Left lung (tissue), 14 donors: ENCODE measurements at places on chromosomes 1 and 21. TPM values are rescaled to one million over a fixed set of nuclear protein-coding genes. Genes with fewer than 3 reads are reported as not detected.

The CA14 gene
- 4.5 TPM for polyA plus RNA-seq

The LCE1A gene
- polyA plus RNA-seq, result not detected

The DDOST gene
- polyA plus RNA-seq, result 189 TPM

The YBEY gene
- 17.7 TPM for polyA plus RNA-seq

The TNFSF4 gene
- 1.8 TPM for polyA plus RNA-seq

The IVL gene
- polyA plus RNA-seq, result not detected

The KIF2C gene
- polyA plus RNA-seq, result 25.6 TPM

The PIP5K1A gene
- 62.1 TPM for polyA plus RNA-seq

The E2F2 gene
- polyA plus RNA-seq, result 5.8 TPM

The PRKAB2 gene
- 32.2 TPM for polyA plus RNA-seq

The MIA3 gene
- 83.8 TPM for polyA plus RNA-seq

DNA sequence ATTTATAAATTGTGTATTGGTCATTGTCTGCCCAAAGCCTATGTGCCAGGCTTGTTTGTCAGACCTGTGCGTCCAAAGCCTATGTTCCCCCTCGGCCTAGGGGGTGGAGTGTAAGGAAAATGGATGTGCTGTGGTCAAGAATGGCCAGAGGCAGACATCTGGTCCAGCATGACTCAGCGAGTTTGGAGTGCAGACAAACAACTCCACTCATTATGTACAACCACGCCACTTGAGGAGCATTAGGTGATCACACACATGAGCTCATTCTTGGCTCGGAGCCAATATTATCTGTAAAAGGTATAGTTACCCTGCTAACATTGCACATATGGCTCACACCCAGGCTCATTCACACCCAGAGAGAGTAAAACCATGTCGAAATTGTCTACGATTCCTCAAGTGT lies 1047.6 kb upstream of the ADGRL4 start:
- H3K27ac ChIP-seq, result no peak overlapping the region
- no peaks in the 10 kb centered on the region for H3K27me3 ChIP-seq
- H3K36me3 ChIP-seq, result no peaks in the 10 kb centered on the region
- no peak overlapping the region for H3K4me3 ChIP-seq

DNA sequence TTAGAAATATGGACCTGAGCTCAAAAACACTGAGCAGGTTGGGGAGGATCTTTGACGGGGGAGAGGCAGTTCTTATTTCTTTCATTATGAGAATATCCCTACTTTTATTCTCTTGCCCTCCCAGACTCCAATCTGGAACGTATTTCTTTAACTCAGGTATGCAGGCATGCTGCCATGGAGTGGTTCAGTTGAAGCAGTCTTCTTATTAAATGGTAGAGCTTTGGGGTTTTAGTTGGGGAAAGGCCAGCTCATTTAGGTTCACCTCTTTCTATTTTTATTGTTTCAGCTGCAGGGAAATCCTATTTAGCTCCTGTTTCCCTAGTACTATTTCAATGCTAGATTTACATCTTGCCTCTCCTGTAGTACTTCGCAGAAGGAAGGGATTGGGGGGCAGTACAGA lies 198.9 kb downstream of the TTLL7 start:
- H3K36me3 ChIP-seq, result no peaks in the 10 kb centered on the region
- no peak for DNase-seq
- no peaks in the 10 kb centered on the region for H3K27me3 ChIP-seq
- H3K4me1 ChIP-seq, result no peaks in the 10 kb centered on the region

DNA sequence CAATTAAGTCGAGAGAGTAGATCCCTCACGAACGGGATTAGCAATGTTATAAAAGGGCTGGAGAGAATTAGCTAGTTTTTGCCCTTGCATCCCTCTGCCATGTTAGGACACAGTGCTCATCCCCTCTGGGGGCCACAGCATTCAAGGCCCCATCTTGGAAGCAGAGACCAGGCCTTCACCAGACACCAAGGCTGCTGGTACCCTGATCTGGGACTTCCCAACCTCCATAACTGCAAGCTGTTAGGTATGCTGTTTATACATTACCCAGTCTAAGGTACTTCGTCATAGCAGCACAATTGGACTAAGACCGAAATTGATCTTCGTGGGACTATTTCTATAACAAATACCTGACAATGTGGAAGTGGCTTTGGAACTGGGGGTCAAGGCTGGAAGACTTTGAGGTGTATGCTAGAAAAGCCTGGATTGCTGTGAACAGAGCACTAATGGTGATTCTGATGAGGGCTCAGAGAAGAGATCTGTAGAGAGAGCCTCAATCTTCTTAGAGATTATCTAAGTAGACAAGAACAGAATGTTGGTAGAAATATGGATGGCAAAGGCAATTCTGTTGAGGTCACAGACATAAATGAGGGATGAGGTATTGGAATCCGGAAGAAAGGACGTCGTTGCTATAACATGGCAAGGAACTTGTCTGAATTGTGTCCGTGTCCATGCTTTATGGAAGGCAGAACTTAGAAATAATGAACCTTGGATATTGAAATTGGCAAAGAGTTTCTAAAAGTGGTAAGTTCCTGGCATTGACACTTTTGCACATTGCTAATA lies 83.8 kb upstream of the KIF26B start:
- H3K36me3 ChIP-seq, result no peaks in the 10 kb centered on the region
- H3K27me3 ChIP-seq, result no peaks in the 10 kb centered on the region
- no peak for DNase-seq
- no peak overlapping the region for H3K27ac ChIP-seq
- no peaks in the 10 kb centered on the region for H3K4me1 ChIP-seq

DNA sequence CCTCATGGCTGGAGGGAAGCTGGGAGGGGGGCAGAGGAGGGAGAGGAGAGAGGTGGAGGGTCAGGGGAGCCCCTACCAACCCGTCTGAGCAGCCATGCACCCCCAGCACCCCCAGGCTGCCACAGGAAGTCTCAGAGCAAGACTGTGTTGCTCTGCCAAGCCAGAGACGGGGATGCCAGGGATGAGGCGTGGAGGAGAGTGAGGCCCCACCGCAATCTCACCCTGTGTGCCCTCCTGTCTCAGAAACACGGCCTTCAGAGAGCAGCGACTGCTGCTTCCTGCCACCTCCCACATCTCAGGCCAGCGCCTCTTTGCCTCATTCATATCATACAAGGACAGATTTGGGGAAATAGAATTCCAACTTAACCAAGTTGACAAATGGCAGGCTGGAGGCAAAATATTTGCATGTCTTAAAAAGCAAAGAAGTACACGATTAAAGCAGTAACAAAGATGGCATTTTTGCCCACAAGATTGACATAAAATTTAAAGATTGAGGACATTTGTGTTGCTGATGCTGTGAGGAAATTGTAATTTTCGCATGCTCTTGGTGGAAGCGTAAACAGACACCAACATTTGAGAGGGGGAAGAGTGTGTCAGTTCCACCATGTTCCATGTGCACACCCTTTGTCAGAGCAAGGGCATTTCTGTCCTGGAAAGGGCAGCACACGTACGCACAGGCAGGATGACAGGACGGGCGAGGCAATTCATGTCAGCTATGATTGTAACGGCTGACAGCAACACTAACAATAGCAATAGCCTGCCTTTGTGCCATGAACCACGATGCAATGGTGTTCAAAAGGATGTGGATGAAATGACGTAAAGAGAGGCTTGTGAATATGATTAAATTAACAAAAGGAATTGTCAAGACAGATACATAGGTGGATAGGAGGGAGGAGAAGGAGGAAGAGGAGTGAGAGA lies 59.0 kb upstream of the BACE2 start:
- H3K36me3 ChIP-seq, result no peaks in the 10 kb centered on the region
- H3K4me1 ChIP-seq, result no peaks in the 10 kb centered on the region
- H3K4me3 ChIP-seq, result no peak overlapping the region
- no peak for DNase-seq

- no peaks in the 10 kb centered on the region for H3K36me3 ChIP-seq
- no peak overlapping the region for H3K27ac ChIP-seq
- no peak for DNase-seq
- H3K4me1 ChIP-seq, result peaks cover 51% of the 10 kb centered on the region
- no peak overlapping the region for H3K4me3 ChIP-seq
Observed at GRCh38 chr21:42061195-42061985, 9.7 kb upstream of the UMODL1 start.

GRCh38 chr1:211328866-211329475 lies 2.3 kb downstream of the TRAF5 start:
- DNase-seq, result no peak
- no peak overlapping the region for H3K27ac ChIP-seq
- H3K36me3 ChIP-seq, result no peaks in the 10 kb centered on the region
- H3K27me3 ChIP-seq, result no peaks in the 10 kb centered on the region
- H3K4me1 ChIP-seq, result peaks cover 4% of the 10 kb centered on the region

DNA sequence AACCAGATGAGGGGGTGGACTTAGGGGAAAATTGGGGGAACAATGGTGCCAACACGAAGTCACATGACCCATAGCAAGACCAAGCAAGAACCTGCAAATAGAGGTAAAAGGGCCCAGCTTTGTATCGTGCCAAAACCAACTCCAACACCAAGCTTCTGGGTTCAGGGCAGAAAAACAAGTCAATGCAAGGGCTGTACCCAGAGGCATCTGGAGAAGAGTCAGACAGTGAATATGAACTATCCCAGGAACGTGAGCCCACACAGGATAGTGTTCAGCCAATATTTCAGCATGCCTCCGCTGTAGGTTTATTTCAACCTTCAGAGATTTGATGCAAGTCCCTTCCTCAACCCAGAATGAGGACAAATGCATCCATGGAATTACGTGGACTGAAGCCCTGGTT lies 15.0 kb upstream of the ZMYM6 start:
- H3K27me3 ChIP-seq, result no peaks in the 10 kb centered on the region
- DNase-seq, result no peak
- H3K27ac ChIP-seq, result no peak overlapping the region
- H3K4me3 ChIP-seq, result no peak overlapping the region
- H3K36me3 ChIP-seq, result no peaks in the 10 kb centered on the region
- no peaks in the 10 kb centered on the region for H3K4me1 ChIP-seq

DNA sequence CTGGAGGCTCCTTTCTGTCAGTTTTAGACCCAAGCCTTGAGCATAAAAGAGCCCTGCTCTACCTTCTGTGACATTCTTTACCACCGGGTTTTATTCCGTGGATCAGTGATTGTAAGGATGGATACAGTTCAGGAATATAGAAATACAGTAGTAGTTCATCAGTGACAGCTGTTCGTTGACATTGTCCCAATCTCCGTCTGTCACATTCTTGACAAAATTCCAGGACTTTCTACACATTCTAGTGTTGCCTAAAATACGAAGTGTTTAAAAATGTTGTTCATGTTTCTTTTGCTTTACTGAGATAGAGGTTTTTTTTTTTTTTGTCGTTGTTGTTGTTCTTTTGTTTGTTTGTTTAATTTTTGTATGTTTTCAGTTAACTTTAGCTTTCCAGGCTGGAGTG lies 29.9 kb downstream of the MAP10 start:
- no peaks in the 10 kb centered on the region for H3K27me3 ChIP-seq
- no peak overlapping the region for H3K27ac ChIP-seq
- H3K4me1 ChIP-seq, result no peaks in the 10 kb centered on the region
- DNase-seq, result no peak

GRCh38 chr1:156725683-156726280 lies 2.5 kb upstream of the METTL25B start:
- H3K36me3 ChIP-seq, result peaks cover 5% of the 10 kb centered on the region
- no peak overlapping the region for H3K27ac ChIP-seq
- peak; percentile 88 for DNase-seq
- no peaks in the 10 kb centered on the region for H3K27me3 ChIP-seq
- no peak overlapping the region for H3K4me3 ChIP-seq

GRCh38 chr21:43938751-43939442 lies 73.2 kb upstream of the TRAPPC10 start:
- DNase-seq, result peak; percentile 24
- H3K27me3 ChIP-seq, result no peaks in the 10 kb centered on the region
- no peak overlapping the region for H3K27ac ChIP-seq
- H3K4me3 ChIP-seq, result no peak overlapping the region
- H3K4me1 ChIP-seq, result peaks cover 20% of the 10 kb centered on the region
- peaks cover 25% of the 10 kb centered on the region for H3K36me3 ChIP-seq

DNA sequence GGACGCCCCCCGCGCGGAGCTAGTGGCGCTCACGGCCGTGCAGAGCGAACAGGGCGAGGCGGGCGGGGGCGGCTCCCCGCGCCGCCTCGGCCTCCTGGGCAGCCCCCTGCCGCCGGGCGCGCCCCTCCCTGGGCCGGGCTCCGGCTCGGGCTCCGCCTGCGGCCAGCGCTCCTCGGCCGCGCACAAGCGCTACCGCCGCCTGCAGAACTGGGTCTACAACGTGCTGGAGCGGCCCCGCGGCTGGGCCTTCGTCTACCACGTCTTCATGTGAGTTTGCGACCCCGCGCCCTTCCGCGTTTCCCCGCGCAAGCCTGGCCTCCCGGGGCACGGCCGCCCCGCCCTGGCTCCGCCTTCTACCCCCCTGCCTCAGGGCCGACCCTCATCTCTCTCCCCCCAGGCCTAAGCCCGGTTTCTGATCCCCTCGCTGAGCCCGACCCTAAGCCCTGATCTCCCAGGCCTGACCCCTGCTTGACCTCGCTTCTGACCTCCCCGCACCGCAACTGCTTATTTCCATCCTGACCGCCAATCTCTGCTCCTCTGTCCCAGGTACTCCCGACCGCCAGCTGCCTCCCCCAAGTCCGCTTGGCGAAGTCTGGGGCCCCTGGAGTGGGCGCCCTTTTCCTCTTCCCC lies 669 bp downstream of the KCNQ4 start:
- H3K4me3 ChIP-seq, result no peak overlapping the region
- no peak for DNase-seq
- H3K27ac ChIP-seq, result no peak overlapping the region
- no peaks in the 10 kb centered on the region for H3K36me3 ChIP-seq
- H3K27me3 ChIP-seq, result peaks cover 40% of the 10 kb centered on the region
- peaks cover 12% of the 10 kb centered on the region for H3K4me1 ChIP-seq

DNA sequence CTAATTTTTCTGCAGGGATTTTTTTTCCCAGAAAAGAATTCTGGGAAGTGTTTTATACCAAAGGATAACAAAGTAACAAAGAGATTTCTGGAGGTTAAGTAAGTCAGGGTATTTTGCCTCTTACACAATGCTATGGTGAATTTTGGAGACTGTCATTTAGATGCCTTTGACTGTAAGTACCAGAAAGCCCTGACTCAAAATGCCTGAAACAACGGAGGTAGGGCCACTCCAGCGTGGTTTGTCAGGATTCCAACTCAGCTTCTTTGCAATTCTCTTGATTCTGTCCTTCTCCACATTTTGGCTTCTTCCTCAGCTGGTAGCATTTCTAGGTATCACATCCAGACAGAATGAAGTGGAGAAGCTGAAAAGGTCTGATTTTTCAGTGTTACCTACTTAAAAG lies 106.5 kb downstream of the UCHL5 start:
- H3K27me3 ChIP-seq, result no peaks in the 10 kb centered on the region
- H3K4me3 ChIP-seq, result no peak overlapping the region
- no peak overlapping the region for H3K27ac ChIP-seq
- H3K4me1 ChIP-seq, result peaks cover 5% of the 10 kb centered on the region
- no peaks in the 10 kb centered on the region for H3K36me3 ChIP-seq

- H3K27me3 ChIP-seq, result peaks cover 13% of the 10 kb centered on the region
- no peak overlapping the region for H3K4me3 ChIP-seq
- H3K36me3 ChIP-seq, result no peaks in the 10 kb centered on the region
- no peak for DNase-seq
Observed at GRCh38 chr1:18463984-18464664, 16.6 kb upstream of the KLHDC7A start.
